Left lung (tissue), 14 donors: ENCODE measurements at places on chromosomes 7 and 10.

GRCh38 chr7:149791-150636 is 42.4 kb upstream of the FAM20C start:
- DNase-seq, result peak; percentile 89

GRCh38 chr10:15695852-15696251 is 23.9 kb downstream of the ITGA8 start:
- no peak for DNase-seq

DNA sequence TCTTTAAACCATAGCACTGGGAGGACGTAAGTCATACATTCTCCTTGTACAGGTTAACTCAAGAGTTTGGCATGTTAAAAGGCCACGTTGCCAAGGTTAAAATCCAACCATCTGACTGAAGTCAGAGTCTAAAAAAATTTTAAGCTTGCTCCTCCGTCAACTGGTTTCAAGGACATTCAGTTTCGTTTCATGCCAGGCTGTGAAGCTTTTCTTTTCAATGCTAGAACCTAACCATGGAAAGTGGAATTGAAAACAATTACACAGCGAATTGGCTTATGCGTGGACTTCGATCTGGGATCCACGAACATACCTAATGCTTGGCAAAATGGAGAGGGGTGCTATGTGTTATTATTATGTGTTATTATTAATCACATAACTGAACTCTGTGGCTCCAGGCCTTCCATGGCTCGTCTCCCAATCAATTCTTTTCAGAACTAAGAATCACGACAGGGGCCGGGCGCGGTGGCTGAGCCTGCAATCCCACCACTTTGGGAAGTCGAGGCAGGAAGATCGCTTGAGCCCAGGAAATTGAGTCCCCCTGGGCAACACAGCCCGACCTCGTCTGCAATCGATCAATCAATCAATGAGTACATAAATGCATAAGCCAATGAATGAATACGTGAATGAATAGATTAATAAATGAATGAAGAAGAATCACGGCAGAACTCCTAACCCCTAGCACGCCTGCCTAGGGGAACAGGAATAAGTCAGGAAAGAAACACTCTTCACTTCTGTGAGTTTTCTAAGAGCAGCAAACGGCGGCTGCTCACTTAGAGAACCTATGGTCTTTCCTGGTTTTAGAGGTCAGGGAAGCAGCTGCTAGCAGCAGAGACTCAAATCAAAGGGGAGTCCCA is 733 bp upstream of the ARL5B start:
- DNase-seq, result peak; percentile 33

DNA sequence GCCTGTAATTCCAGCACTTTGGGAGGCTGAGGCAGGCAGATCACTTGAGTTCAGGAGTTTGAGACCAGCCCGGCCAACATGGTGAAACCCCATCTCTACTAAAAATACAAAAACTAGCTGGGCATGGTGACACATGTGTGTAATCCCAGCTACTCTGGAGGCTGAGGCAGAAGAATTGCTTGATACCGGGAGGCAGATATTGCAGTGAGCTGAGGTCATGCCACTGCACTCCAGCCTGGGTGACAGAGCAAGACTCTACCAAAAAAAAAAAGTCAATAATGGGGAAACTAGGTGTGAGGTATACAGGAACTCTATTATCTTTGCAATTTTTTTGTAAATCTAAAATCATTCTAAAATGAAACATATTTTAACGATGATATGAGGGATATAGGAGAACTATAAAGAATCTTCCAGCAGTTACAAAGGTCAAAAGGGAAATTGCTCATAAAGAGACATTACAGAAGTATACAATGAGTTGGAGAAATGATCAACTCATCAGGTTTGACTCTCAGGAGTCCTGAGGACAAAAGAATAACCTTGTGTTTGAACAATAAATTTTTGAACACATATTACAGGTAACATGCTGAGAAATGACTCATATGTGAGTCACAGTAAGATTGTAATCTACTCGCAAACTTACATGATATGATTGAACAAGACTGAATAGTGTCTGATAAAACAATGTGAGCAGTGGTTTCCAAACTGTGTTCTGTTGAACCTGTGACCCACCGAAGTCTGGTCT is 272.6 kb downstream of the FGFR2 start:
- no peak for DNase-seq

GRCh38 chr7:26090927-26091519 is 61.0 kb upstream of the NFE2L3 start:
- DNase-seq, result peak; percentile 42

DNA sequence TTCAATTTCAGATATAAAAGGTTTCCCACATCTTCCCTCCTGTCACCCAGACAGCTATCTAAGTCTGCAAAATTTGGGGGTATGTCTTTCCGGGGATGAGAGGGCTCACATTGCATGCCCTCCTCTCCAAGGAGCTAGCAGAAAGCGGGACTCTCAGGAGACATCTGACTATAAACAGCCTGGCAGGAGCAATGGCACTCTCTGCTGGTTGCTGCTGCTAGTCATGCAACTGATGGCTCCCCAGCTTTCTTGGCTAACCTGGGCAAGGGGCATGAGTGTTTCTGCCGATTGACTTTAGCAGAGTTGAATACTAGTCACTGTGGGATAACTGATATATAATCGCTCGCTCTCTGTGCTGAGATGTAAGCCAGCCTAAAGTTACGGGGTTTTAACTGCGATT is 12.0 kb downstream of the TBX20 start:
- no peak for DNase-seq

- DNase-seq, result no peak
Measured at GRCh38 chr10:3825862-3826351, 40.9 kb upstream of the KLF6 start.

- DNase-seq, result no peak
Measured at GRCh38 chr7:117737926-117738325, 135.3 kb downstream of the CTTNBP2 start.

DNA sequence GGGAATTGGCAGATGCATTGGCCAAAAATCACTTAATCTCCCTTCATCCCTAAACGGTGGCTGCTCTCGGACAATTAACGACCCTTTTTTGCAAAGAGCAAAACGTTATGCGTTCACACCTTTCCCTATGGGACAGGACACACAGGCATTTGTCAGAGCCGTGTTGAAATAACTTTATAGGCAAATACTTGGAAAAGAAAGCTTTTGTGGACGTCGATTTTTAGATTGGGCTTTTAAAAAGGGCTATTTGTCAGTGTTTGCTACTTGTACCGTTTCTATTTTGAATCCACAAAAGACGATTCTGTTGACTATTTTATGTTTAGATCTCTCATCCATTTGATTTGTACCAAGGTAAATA is 245.6 kb downstream of the SLC25A13 start:
- no peak for DNase-seq

DNA sequence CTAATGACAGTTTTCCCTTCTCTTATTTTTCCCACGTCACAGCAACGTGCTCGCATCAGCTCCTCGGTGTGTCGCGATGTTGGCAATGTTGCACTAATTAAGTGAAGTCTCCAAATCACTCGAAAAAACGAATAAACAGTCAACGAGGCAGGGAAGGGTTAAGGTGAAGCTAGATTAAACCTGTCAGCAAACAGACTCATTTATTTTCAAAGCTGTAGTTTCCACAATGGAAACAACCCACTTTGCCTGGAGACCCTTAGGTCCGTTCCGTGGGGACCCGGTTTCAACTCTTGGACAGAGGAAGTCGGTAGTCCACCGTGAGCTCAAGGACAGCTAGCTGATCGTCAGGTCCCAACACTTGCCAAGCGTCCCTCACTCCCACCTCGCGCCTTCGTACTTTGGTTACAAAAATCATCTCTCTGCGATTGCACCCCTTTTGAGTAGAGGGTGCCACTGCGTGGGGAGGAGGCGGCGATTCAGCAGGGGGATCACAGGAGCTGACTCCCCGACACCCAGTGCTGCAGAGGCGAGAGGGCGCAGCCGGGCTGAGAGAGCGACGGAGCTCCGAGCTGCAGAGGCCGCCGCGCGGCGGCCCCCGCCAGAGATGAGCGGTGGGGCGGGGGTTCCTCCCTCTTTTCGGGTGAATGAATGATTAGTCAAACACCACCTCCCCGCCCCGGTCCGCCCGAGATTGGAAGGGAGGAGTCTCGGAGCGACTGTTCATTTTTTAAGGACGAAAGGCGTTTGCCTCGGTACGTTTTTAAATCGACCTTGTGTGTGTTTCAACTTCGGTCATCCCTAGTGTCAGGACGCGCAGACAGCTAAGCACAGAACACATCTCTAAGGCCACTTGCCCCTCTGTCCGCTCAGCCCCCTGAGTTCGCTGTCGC is 1.3 kb upstream of the BMPER start:
- DNase-seq, result peak; percentile 34

DNA sequence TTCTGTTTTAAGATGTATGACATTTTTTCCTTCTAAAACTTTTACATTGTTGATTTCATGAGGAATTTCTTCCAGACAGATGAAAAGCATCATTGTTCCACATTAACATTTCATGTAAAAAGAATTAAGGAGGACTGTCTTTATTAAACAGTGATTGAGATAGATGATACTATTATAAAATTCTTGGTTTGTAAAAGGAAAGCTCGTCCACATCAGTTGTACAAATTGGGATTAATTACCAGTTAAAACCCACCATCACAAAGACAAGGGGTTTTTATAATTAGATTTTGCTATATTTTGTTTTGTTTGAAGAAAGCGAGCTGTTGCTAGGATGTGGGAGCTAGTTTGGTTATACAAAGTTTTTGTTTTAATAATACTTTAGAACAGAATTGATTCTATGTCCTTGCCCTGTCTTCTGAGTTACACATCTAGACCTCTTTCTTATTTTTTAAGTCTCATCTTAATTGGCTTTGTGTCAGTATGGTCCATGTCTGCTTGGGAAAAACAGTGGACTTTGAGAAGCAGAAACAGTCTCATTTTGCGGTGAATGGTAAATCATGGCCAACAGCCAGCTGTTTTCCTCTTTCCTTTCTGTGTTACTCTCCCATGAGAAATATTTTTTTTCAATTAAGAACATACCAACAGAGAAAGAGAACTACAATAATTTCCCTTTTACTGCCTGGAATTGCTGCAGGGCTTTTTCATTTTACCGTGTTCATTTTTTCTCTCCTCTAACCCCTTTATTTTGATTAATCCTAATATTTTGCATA is 3.2 kb downstream of the TES start:
- no peak for DNase-seq

DNA sequence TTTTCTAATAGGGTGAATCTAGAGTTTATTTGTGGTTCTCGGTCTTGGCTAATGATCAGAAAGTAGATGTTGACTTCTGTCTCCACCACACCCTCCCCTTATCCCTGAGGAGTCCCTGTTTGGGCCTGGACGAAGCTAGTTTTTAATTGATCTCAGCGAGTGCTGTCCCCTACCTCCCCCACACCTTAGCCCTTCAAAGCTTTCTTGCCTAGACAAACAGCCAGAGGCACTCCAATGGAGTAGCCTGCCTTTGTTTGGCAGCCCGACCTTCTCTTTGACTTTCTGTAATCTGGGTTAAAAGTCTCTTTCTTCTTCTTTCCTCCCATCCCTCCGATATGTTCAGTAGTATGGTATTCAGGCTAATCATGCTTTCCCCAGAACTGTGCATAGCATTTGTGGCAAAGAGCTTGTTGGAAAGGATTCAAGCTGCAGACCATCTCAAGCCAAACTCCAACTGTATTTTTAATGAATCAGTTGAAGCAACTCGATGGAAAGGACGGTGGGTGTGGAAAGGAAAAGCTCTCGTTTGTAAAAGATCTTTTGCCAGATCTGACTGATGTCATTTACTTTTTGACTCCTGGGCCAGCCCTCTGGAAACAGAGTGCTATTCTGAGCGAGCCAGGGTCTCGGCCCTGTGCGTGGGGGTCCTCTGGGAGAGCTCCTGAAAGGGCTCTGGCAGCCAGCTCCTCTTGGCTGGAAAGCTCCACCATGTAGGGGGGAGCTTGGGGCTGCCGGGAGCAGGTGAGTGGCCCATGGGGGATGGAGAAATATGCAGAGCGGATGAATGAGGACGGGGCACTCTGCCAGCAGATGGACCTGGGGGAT is 4.5 kb downstream of the FAM180A start:
- no peak for DNase-seq

DNA sequence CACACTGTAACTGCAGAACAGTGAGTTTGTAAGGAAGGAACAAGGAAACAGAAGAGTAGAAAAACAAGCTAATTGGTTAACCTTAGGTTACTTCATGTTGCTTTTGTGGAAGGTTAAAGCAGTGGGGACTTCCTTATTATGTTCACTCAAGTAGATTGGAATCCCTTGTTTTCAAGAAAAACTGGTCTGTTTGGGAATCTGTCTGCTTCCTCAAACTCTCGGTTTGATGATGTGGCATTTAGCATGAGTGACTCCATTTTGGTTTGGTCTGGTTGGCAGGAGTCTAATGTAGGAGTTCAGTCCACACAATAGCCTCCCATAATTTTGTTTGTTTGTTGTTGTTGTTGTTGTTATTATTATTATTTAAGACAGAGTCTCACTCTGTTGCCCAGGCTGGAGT is 3.8 kb upstream of the TRIM56 start:
- DNase-seq, result no peak

DNA sequence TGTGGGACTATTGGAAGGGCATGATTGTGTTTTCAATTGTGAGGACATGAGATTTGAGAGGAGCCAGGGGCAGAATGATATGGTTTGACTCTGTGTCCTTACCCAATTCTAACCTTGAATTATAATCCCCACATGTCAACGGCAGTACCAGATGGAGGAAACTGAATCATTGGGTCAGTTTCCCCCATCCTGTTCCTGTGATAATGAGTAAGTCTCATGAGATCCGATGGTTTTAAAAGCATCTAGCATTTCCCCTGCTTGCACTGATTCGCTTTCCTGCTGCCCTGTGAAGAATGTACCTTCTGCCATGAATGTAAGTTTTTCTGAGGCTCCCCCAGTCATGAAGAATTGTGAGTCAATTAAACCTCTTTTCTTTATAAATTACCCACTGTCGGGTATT is 1367.1 kb downstream of the XPNPEP1 start:
- no peak for DNase-seq
